ENCODE measurements at places on chromosomes 6 and 20.

- no peak for DNase-seq
Measured at GRCh38 chr6:116101790-116102189, 1.1 kb downstream of the NT5DC1 start.

DNA sequence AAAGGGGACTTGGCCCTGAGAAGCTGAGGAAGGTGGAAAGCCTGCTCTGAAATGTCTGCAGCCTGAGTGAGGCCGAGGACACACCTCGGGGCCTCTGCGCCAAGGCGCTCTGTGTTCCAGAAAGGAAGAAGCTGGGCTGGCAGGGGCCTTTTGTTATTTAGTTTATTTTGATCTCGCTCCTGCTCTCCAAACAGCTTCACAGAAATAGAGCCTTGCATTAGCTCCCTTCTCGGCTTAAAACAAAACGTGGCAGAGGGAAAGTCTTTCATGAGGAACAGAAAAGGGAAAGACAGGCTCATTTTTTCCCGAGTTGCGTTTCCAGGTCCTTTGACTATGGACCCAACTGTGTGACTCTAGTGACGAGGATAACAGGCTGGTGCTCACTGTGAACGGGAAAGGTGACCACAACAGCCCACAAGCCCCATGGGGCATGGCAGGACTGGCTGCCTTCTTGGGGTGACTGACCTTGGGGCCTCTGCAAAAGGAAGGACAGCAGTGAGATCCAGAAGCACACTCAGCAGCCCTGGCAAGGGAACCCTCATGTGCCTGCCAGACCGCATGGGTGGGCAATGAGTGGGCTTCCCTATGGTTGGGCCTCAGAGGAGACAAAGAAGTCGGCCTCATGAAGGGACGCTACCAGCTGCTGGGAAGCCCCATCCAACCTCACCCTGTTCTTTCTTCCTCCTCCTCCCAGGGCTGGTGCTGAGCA, 18.7 kb downstream of the LEMD2 start:
- DNase-seq: no peak

GRCh38 chr6:169806701-169807100, 55.3 kb downstream of the ERMARD start:
- DNase-seq: no peak

- DNase-seq: no peak
Measured at GRCh38 chr6:152575161-152575560, 62.0 kb downstream of the SYNE1 start.

DNA sequence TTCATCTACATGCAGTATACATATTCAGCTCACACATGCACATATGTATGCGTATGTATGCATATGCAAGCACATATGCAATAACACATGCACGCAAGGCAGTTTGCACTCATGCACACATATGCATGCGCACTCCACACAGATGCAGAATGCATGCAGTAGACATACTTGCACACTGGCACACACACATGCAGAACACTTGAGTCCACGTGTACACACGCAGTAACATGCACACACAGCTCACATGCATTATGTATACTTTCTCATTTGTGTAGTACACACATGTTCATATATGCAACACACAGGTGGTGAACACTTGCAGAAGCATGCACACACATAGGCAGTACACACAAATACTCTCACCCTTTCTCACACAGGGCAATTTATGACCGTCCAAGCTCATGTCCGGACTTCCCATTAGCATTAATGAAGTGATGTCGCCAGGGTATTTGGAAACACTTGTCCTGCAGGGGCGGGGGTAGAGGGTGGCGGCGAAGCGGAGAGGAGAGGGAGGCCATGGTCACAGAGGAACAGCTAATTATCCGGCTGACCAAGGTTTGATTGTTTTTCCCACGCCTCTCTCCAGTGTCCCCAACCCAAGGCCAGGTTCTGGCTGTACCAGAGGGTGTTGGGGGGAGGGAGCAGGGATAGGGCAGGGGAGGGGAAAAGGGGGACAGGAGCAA, 91.3 kb downstream of the VEGFA start:
- DNase-seq: no peak
